ENCODE measurements at places on chromosomes 4 and X. TPM values are rescaled to one million over a fixed set of nuclear protein-coding genes. Genes with fewer than 3 reads are reported as not detected.

GRCh38 chrX:12419591-12419990, 281.3 kb downstream of the FRMPD4 start:
- DNase-seq, result no peak

DNA sequence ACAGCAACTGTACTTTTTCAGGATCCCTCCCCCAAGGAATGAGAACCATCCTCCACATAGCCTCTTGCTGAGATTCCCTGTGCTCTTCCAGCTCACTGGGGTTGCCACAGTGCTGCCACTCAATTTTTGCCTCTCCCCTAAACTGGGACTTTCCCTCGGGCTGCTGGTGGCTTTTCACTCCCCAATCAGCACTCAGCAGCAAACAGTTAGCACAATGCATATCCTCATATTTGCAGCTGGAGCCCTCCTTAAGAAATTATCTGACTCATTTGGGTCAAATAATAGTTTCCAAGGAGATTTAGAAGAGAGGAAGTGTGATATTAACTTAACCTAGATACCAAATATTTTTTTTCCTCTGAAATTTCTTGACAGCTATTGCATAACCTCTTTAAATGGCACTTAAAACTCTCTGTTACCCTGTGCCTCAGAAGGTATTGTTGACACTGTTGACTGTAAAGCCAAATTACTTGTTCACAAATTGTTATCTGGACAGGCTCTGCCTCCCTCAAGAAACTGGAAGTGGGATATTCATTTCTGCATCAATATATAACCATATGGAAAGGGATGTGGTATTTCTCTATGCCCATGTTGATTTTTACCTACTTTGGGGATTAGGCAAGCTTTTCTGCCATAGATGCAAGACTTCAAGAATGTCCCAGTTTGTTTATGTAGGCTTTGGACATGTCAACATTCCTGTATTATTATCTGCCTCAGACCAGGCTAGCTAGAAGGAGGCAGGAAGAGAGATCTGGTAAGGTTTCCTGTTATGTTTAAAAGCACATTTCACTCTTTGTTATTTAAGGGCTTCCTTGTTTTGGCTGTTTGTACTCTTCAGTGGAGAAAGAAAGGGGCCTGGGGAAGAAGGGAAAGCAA, 58.0 kb downstream of the SEPTIN11 start:
- peak; percentile 79 for DNase-seq

GRCh38 chrX:103415528-103415927, 39.2 kb downstream of the BEX3 start:
- DNase-seq, result no peak

GRCh38 chrX:38236901-38237615, 16.4 kb upstream of the SRPX start:
- DNase-seq, result no peak

DNA sequence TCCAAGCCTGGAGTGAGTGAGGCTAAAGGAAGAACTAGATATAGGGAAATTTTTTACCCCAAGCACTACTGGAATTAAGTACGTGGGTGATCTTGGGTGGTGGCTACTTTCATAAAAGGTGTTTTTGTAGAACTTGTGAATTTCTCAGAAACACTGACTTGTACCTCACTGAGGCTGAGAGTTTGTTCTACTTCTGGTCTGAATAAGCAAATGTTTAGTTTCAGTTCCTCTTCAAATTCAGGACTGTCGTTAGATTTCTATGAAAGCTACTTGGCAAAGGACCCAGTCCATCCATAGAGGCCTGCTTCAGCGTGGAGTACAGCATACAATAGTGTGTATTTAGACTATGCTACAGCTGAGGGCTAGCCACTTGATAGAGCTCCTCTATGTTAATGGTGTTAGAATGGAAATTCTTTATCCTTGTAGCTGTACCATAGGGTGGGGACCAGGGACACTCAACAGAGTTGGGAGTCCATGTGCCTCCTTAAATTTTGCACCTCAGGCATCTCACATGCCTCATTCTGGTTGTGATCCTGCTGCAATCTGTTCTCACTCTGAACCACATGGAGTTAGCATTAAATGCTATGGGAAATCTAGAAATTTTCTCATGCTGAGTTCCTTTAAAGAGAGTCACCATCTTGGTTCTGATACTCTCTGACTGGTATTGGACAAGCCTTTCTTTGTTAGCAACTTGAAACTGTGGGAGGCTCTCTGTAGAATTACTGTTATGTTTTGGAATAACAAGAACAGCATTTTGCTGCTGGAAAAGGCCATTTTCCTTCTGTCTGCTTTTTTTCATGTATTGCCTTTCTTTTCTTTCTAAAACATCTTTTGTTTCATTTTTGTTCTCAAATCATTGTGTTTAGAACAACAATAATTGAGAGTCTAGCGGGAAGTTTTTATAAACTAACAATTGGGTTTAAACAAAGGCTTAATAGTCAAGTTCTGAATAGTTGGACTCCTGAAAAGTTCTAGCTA, 86.8 kb downstream of the PDGFRA start:
- no peak for DNase-seq

GRCh38 chr4:108840426-108840975, 77.6 kb upstream of the ETNPPL start:
- DNase-seq, result no peak

DNA sequence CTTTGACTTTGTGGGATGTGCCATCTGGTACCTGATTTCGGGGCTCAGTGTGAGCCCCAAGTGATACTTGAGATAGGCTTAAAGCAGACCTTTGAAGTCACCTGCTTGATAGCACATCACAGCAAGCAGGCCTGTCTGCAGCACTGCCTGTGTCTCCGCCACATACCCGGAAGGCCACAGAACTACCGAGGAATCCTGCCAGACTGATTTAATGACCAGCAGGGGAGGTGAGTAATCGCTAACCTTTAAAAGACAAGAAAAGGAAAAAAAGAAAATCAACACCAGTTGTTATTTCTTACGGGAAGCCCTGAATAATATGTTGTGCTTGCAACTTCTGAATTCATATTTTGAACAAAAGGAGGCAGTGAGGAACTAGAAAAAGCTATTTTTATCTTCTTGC, 6.8 kb downstream of the PTCHD1 start:
- peak; percentile 39 for DNase-seq

GRCh38 chrX:14872355-14872754, 514 bp downstream of the FANCB start:
- no peak for DNase-seq

DNA sequence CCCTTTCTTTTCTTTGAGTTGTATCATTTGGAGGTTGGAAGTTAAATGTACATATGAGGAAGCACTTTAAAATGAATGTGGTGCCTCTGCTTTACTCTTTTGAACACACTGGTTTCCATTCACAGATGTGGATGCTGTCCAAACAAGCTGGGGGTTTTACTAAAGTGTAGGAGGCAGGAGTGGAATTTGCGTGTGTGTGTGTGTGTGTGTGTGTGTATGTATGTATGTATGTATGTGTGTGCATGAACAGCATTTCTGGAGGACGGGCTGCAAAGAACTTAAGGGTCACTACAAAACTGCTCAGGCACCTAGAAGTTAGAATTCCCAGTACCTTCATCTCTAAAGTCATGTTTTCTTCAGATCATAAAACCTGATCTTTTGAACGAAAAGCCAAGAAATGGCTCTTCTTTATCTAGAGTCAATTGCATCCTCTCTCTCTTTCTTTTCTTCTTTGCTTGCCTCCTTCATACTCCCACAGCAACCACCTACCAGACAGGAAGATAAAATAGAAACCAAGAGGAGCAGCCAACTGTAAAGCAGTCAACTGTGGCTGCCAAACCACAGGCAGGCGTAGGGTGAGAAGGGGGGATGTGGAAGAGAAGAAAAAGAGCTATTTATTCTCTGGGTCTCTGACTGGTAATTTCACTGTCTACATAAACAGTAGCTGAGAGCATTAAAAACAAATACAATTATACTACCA, 177.0 kb upstream of the RASGEF1B start:
- DNase-seq, result no peak

DNA sequence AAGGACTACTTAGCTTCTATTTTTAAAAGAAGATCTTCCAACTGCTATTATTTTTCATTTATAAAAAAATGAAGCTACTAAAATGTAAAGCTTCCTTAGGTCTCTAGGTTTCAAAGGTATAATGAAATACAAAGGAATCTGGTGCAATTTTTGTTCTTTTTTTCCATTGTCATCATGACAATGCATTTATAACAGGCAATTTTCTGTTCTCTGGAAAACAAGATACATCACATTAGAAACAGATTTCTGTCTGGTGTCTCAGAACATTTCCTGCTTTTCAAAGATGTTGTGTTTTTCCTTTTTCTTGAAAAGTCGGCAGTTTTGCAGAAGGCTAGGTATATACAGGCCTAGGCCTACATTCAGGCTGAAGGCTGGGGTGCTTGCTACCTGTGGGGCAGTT, 63.6 kb upstream of the ATP8A1 start:
- no peak for DNase-seq

GRCh38 chr4:86706923-86707597, 112.9 kb downstream of the PTPN13 start:
- peak; percentile 46 for DNase-seq

Gene IGBP1
- total RNA-seq, result 154 TPM

DNA sequence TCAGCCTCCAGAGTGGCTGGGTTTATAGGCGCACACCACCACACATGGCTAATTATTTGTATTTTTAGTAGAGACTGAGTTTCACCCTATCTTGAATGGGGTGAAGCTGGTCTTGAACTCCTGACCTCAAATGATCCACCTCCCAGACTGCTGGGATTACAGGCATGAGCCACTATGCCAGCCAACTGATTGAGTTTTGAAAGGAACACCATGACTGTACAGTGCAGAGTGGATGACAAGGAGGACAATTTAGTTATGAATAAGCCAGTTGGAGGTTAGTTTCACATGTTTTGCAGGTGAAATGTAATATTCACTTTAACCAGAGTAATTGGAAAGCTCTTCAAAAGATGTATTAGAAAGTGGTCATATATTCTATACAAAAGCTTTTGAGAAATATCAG, 60.8 kb downstream of the PCDH18 start:
- peak; percentile 7 for DNase-seq

- DNase-seq, result no peak
Observed at GRCh38 chr4:101596781-101597552, 193.6 kb upstream of the BANK1 start.

All from fibroblast of lung (primary cell).